Stimulated activated naive CD4-positive, alpha-beta T cell (primary cell): ENCODE measurements at places on chromosomes 11 and 22.

DNA sequence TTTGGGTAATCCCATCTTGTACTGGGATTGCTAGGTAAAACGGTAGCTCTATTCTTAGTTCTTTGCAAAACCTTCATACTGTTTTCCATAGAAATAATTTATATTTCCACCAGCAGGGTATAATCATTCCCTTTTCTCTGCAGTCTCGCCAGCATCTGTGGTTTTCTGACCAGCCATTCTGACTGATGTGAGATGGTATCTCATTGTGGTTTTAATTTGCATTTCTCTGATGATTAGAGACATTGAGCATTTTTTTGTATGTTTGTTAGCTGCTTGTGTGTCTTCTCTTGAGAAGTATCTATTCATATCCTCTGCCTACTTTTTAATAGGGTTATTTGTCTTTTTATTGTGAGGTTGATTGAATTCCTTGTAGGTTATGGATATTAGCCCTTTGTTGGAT lies 220.9 kb downstream of the PGR start:
- DNase-seq = no peak

GRCh38 chr11:128311742-128312719 lies 275.3 kb downstream of the ETS1 start:
- no peak for DNase-seq

GRCh38 chr11:120929664-120930154 lies 94.2 kb upstream of the TBCEL start:
- no peak for DNase-seq

DNA sequence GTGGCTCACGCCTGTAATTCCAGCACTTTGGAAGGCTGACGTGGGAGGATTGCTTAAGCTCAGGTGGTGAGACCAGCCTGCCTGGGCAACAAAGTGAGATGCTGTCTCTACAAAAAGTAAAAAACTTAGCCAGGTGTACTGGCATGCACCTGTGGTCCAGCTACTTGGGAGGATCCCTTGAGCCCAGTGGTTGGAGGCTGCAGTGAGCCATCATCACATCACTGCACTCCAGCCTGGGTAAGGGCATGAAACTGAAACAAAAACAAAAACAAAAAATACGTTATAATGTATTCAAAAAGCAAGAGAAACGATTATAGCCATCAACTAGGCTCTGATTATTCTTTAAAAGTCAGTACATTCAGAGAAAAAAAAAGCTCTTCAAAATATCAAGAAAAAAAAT lies 62.5 kb downstream of the TCF20 start:
- DNase-seq = no peak

DNA sequence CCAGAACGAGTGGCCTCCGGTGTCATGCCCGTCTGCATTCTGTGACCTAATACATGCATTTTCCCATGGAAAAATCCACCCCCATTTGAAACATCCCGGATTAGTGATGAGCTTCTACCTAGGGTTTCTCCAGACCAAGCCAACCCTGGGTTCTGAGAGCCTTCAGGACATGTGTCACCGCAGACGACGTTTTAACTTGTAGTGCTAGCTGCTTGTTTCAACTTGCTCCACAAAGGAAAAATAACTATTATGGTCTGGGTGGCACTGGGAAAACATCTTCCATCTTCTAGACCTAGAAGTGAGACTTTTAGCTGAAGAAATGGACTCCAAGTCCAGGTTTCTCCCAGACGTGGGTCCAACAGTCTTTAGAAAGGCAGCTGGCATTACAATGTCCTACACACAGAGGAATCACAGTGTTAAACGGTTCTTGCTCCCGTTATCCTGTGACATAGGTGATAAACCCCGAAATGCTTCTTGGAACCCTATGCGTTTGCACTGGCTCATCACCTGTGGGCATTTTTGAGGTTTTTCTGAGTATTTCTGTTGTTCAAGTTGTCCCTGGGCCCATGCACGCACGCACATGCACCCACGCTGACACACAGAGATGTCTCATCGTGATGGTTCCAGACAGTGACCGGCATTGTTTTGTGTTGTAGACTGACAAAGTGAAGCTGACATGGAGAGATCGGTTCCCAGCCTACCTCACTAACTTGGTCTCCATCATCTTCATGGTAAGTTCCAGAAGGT lies 46.6 kb upstream of the FADD start:
- no peak for DNase-seq
